Endothelial cell (in vitro differentiated cells): ENCODE measurements at places on chromosomes 1 and 21.
A peak's percentile ranks its signal among the peaks of the same experiment; 100 is the strongest.

DNA sequence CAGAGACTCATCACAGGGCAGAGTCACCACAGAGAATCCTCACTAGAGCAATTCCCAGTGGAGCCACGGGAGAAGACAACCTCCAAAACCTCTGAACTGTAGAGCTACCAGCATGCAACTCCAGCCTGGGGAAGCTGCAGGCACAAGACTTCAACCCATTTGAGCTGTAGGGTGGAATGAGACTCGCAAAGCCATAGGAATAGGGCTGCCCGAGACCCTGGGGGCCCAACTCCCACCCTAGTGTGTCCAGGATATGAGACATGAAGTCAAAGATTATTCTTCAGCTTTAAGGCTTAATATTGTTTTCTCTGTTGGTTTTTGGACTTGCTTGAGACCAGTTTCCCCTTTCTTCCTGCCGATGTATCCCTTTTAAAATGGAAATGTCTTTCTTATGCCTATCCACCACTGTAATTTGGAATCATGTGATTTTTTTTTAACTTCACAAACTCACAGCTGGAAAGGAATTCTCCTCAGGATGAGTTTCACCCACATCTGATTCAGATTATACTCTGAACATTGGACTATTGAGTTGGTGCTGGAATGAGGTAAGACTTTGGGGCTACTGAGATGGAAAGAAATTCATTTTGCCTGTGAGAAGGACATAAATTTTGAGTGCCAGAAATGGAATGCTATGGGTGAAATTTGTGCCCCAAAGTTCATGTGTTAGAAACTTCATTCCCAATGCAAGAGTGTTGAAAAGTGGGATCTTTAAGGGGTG is 59.6 kb upstream of the ST6GALNAC5 start:
- no peaks in the 10 kb centered on the region for H3K27me3 ChIP-seq
- H3K27ac ChIP-seq: no peak overlapping the region
- H3K4me1 ChIP-seq: no peaks in the 10 kb centered on the region
- DNase-seq: no peak

GRCh38 chr1:204177133-204177532 is 11.0 kb upstream of the REN start:
- no peak overlapping the region for H3K4me3 ChIP-seq
- no peak for DNase-seq
- no peaks in the 10 kb centered on the region for H3K36me3 ChIP-seq
- H3K27me3 ChIP-seq: no peaks in the 10 kb centered on the region
- H3K4me1 ChIP-seq: no peaks in the 10 kb centered on the region

GRCh38 chr1:6000444-6001288 is 8.4 kb upstream of the NPHP4 start:
- H3K36me3 ChIP-seq: no peaks in the 10 kb centered on the region
- H3K4me3 ChIP-seq: no peak overlapping the region
- no peaks in the 10 kb centered on the region for H3K4me1 ChIP-seq

- H3K4me3 ChIP-seq: peak overlapping the region; percentile 31
- H3K27me3 ChIP-seq: peaks cover 2% of the 10 kb centered on the region
- H3K27ac ChIP-seq: peak overlapping the region; percentile 88
These were observed 2.9 kb upstream of the DIP2A start for GRCh38 chr21:46455575-46456385.

- peaks cover 36% of the 10 kb centered on the region for H3K4me1 ChIP-seq
- H3K27ac ChIP-seq: peak overlapping the region; percentile 82
- no peaks in the 10 kb centered on the region for H3K36me3 ChIP-seq
- DNase-seq: no peak
These were observed 61.8 kb downstream of the S1PR1 start for GRCh38 chr1:101298663-101299062.

- no peaks in the 10 kb centered on the region for H3K27me3 ChIP-seq
- no peak overlapping the region for H3K27ac ChIP-seq
- DNase-seq: no peak
- H3K36me3 ChIP-seq: no peaks in the 10 kb centered on the region
- no peak overlapping the region for H3K4me3 ChIP-seq
- no peaks in the 10 kb centered on the region for H3K4me1 ChIP-seq
These were observed 33.4 kb upstream of the ATP1B1 start for GRCh38 chr1:169072945-169073725.

DNA sequence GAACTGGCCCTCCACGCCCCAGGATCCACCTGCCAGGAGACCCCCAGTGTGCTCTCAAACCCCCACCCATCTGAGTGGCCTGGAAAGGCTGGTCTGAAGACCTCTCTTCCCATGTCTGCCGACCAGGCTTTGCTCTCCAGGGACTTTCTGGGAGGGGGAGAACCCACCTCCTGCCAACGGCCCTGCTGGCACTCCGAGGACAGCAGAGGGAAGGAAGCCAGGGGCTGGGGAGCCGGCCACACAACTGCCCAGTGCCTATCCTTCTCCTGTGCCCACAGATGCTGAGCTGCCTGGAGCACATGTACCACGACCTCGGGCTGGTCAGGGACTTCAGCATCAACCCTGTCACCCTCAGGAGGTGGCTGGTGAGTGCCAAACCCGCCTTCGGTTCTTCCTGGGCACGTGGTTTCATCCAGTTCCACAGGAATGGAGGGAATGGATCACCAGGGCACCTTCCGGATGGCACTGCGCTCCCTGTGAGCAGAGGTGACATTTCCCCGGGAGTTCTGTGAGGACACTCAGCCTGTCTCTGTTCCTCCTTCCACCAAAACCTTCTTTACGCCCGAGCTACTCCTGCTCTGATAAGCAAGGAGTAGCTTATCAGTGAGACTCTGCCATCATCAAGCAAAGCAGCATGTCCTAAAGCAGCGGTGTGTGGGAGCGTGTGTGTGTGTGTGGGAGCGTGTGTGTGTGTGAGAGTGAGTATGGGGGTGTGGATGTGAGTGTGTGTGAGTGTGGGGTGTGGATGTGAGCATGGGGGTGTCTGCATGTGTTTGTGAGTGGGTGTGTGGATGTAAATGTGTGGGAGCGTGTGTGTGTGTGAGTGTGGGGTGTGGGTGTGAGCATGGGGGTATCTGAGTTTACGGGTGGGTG is 105.5 kb downstream of the PDE9A start:
- H3K4me1 ChIP-seq: no peaks in the 10 kb centered on the region
- no peak overlapping the region for H3K27ac ChIP-seq
- H3K27me3 ChIP-seq: peaks cover 3% of the 10 kb centered on the region
- DNase-seq: no peak
- no peak overlapping the region for H3K4me3 ChIP-seq

DNA sequence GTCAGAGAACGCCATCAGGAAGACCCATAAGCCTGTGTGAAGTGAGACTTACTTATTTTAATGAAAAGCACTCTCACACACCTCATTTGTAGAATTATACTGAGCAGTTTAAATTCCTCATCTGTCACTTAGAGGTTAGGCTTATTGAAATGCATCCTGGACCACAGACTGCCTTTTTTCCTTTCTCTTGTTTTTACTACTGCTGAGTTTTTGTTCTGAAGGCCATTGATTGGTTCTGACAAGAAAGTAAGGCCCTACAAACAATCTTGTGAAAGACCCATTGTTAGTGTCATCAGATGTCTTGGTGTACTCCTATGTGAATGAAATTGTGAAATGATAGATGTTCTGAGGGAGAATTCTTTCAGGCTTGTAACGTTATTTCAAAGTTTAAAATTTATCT is 1343.3 kb upstream of the ADGRL2 start:
- H3K36me3 ChIP-seq: no peaks in the 10 kb centered on the region
- no peak overlapping the region for H3K27ac ChIP-seq
- no peak for DNase-seq
- H3K27me3 ChIP-seq: no peaks in the 10 kb centered on the region
